ENCODE measurements at places on chromosomes 5 and 9.

GRCh38 chr9:102106439-102106838, 368.0 kb upstream of the GRIN3A start:
- DNase-seq, result no peak

DNA sequence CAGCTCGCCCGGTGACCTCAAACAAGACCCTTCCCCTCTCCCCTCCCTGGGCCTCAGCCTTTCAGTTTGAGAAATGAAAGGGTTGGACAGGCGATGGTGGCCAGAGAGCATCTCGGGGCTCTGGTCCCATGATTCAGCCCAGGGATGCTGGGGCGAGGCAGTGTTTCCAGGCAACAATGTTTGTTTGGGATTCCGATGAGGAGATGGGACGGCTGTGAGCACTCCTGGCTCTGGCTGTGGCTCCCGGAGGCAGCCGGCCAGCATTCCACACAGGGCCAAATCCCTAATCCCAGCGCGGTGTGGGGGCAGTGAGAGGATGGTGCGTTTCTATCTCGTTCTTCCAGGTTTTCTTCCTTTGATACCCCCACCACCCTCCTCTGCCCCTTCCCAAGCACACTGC, 66.0 kb downstream of the HMCN2 start:
- no peak for DNase-seq

DNA sequence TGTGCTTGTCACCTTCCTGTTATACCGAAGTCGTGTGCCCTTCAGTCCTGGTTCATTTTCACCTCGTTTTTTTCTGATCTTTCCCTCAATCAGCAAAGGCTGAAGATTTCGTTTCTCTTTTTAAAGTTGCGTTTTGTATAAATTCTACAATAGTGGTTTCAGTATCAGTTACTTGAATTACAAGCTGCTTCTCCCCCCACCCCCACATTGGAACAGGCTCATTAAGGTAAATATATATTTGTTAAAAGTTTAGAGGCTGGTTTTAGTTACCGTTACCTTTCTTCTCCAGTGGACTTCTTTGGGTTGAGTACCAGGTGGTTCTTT, 881 bp downstream of the SUB1 start:
- DNase-seq, result no peak

GRCh38 chr9:112360047-112360804, 19.7 kb upstream of the HSDL2 start:
- DNase-seq, result no peak

- no peak for DNase-seq
Measured at GRCh38 chr9:130500340-130501180, 55.8 kb downstream of the ASS1 start.

- DNase-seq, result no peak
Measured at GRCh38 chr9:16120727-16121126, 567.9 kb downstream of the CCDC171 start.

- DNase-seq, result peak; percentile 38
Measured at GRCh38 chr9:123669346-123669745, 260.6 kb downstream of the DENND1A start.

DNA sequence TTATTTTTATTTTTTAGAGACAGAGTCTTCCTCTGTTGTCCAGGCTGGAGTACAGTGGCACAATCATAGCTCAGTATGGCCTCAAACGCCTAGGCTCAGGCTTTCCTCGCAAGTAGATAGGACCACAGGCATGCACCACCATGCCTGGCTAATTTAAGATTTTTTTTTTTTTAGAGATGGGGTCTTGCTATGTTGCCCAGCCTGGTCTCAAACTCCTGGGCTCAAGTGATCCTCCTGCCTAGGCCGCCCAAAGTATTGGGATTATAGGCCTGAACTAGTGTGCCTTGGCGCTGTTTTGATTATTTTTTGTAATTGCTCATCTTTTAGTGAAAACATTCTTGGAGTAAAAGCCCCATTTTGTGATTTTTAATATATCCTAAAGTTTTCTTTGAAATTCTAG, 5.4 kb downstream of the YTHDC2 start:
- no peak for DNase-seq

GRCh38 chr9:4904322-4905134, 80.5 kb upstream of the JAK2 start:
- no peak for DNase-seq

DNA sequence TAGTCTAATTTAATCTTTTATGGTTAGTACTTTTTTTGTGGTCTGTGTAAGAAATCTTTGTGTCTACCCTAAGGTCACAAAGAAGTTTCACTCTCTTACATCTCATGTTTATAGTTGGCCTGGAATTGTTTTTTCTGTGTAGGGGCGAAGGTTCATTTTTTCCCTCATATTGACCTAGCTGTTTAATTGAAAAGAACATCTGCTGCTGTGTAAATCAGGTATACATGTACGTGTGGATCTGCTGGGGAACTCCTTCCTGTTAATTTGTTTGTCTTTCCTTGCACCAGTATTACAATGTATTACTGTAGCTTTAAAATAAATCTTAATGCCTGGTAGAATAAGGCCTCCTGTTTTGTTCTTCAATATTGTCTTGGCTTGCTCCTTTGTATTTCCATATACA, 37.8 kb downstream of the EXOSC2 start:
- DNase-seq, result no peak

- DNase-seq, result no peak
Measured at GRCh38 chr5:38540314-38540713, 16.1 kb downstream of the LIFR start.

DNA sequence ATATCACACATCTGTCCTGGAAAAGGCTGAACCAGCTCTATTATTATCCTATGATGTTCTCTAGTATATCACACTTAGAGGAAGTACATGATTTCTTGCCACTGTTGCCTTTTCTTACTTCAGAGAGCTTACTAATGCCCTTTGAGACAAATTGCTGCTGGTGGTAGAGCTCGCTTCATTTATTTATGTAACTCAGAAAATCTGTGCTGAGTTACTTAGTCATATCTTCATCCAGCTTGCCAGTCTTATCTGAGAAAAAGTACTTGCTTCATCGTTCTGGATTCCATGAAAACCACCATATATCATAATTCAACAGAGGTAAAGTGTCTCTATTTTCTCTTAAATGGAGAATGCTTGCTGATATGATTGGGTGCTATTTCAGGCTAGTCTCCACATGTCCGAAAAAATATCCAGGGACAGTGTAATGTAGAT, 26.6 kb downstream of the PTPDC1 start:
- no peak for DNase-seq

GRCh38 chr5:180688330-180689070, 39.1 kb upstream of the FLT4 start:
- DNase-seq, result no peak

- no peak for DNase-seq
Measured at GRCh38 chr5:171323806-171324632, 15.0 kb downstream of the TLX3 start.

DNA sequence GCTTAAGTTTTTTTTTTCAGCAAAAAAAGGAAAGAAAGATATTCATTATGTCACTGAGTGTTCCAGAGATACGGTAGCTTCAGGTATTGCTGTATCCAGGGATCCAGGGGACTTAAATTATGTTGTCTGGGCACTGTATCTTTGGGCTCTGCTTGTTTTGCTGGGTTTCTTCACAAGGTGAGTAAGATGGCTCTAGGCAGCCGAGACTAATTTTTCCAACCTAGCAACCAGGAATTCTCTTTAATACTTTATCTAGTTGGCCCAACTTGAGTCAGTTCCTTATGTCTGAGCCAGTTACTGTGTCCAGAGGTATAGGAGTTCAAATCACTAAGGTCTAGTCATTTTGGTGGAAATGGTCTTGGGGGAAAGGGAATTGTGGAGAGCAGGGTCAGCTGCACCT, 66.0 kb downstream of the MAN2A1 start:
- no peak for DNase-seq

DNA sequence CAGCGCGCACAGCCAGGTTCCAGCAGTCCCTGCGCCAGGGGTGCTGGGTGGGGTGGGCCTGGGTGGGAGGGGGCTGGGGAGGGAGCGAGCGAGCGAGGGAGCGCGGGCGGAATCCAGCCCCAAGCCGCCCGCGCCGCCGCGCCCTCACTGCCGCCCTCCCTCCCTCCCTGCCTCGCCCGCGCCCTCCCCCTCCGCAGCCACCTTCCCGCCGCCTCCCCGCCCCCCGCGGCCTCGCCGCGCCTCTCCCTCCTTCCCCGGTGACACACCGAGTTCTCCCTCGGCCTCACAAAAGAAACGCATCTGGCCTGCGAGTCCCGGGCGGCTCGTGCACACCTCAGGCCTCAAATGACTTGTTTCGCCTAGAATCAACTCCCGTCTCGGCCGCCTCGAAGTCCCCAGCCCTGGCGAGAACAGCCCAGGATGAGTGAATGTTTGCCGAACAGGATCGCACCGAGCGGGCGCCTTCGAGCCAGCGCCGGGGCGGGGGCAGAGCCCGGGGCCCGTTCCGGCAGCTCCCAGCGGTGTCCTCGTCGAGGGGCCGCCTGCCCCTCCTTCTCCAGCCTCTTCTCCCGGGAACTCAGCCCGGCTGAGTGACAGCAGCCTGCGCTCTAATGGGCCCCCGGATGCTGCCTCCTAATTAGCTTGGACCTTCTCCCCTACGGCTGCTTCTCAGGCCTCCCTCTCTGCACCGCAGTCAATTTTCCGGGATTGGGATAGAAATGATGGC, 371 bp upstream of the PITX1 start:
- DNase-seq, result no peak

DNA sequence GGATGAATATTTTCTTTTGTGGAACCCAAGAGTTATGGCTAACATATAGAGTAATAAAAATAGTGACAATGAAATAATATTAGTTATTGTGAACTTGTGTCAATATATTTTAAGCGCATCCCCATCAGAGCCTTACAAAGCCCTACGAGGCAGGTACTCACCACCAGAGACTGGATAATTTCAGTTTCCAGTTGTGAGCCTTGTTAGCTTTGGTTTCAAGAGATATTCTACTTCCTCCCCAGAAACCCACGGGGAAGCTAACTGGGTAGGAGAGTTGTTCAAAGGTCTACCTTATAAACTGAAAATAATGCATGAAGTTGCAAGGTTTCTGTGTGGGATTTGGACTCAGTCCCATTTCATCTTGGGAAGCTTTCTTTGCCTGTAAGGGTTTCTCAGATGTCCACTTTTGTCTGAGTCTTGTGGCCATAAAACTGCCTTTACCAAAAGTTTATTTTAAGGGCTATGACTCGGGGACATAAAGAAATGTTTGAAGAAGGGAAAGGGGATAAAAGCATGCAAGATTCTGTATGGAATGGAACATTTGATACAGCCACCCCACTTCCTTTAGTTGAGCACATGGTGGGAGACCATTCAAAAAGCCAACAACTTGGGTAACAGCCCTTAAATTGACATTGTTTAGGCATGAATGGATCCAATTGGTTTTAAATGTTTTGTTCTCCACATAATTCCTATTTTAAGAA, 57.4 kb upstream of the ANKRD55 start:
- DNase-seq, result no peak

DNA sequence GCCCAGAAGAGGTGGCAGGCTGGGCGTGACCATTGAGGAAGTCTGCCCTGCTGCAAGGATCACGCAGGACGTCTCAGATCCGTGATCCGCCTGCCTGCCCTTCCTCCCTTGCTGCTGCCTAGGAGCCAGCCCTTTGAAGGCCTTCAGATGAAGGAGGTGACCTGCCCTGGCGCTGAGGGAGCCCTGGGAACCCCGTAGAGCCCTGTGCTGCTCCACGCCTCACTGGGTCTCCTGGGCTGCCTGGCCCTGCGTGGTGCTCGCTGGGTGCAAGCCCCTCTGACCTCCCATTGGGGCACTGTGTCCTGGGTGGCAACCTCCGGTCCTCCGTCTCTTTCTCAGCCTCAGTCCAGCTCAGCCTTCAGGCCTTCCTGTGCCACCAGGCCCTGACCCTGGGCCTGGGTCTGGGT, 295.3 kb upstream of the IRX4 start:
- DNase-seq, result no peak

- DNase-seq, result no peak
Measured at GRCh38 chr5:101393795-101394450, 490.8 kb upstream of the ST8SIA4 start.

GRCh38 chr5:169339869-169340268, 38.9 kb upstream of the SLIT3 start:
- DNase-seq, result no peak

- DNase-seq, result no peak
Measured at GRCh38 chr5:180632768-180633167, 16.6 kb downstream of the FLT4 start.

DNA sequence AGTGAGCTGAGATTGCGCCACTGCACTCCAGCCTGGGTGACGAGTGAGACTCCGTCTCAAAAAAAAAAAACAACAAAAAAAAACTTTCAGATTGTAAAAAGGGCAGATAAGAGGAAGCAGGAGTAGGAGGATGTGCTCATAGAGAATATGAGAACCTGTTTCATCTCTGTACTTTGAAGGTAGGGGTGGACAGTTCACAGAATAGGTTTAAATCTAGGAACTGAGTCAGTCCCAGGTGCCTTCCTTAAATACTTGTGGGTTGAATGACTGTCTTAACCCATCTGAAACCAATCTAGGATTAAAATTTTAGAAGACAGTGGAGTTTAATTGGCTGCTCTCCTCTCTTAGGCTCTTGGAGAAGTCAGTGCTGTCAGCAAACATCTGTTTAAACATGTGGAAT, 12.4 kb downstream of the POLK start:
- DNase-seq, result no peak

DNA sequence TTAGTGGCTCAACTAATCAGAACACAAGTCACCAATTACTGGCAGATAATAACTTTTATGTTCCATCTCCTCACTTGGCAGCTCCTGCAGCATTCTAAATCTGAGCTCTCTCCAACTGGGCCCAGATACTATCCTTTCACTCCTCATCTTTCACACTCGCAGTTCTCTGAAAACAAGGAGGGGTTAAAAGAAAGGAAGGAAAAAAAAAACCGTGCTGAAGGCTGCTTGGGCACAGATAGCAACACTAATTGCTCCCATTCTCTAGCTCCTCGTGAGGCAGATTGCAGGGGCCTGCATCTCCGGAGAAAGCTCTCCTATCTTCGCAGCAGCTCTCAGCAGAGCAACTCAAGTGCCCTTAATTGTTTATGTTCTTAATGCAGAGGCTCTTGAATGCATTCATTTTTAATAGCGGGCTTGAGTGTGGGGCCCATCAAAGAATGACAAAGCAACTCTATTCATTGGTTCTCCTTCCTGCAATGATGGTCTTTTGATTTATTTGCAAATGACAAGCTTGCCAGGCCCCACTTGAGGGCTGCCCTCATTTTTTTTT, 23.9 kb downstream of the TLE1 start:
- DNase-seq, result no peak

DNA sequence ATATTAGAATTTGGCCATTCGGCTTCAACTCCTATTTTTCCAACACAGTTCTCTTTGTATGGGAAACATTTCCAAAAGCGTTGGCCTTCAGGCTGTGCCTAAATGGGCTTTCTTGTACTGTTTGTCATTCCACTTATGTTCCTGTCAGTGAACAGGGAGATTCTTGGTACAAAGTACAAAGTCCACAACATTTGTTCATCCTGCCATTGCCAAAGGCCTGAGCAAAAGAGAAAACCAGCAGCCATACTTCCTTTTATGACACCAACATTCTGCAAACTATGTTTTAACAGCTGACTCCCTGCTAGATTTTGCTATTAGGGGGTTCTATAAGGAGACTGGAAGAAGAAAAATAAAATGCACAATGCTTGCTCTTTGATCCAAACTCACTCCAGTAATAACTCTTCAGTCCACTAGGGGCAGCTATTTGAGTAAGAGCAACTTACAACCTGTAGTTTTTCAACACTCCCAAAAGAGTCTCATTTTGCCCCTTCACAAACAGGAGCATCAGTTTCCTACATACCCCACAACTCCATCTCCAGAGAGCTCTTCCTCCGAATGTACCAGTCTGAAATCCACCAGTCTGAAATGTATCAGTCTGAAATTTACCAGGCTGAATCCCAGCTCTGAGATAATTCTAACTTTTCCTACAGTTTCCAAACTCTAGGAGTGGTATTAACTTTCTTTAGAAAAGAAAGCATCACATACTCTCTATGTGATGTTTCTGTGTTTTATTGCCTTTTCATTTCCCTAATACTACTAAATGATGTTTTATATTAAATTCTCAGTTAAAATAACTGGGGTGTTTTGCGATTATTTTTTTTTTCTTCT, 693.8 kb downstream of the DNAH5 start:
- DNase-seq, result no peak

Measured in kidney epithelial cell (primary cell).